ENCODE measurements at places on chromosomes 3 and 15.

DNA sequence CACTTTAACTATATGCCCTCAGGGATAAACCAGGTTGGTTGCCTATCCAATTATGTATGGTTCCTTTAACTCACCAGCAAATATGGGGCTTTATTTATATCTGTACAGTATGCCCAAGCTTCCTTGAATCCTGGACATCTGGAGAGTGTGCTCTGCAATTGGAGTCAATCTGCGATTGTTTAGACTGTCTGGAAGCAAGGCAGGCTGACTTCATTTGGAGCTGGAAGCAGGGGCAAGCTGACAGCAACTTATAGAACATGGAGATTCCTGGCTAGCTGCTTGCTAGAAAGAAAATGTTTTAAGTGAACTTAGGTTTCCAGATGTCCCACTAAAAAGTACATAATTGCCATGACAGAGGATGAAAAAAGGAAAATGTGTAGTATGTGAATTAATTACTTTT is 63.7 kb upstream of the TPRG1 start:
- DNase-seq, result no peak

DNA sequence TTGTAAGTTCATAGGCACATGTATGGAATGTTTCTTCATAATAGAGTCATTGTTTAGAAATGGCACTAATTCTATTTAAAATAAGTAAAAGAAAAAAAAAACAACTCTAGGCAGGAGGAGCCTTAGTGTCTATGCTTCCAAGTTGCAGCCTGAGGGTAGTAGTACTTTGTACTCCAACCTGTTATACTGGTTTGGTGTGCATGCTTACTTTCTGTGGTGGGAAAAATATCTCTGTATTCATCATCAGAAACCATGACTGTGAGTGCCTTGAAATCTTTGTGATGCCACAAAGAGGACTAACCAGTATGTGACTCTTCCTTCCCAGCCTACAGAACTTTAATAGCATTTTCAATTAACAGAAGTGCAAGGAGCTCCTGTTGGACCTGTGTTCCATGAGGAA is 4.4 kb downstream of the NAALADL2 start:
- no peak for DNase-seq

- no peak for DNase-seq
These were observed 355.1 kb downstream of the CLSTN2 start for GRCh38 chr3:140290105-140290504.

GRCh38 chr15:84979651-84980050 is 2.0 kb upstream of the PDE8A start:
- no peak for DNase-seq

DNA sequence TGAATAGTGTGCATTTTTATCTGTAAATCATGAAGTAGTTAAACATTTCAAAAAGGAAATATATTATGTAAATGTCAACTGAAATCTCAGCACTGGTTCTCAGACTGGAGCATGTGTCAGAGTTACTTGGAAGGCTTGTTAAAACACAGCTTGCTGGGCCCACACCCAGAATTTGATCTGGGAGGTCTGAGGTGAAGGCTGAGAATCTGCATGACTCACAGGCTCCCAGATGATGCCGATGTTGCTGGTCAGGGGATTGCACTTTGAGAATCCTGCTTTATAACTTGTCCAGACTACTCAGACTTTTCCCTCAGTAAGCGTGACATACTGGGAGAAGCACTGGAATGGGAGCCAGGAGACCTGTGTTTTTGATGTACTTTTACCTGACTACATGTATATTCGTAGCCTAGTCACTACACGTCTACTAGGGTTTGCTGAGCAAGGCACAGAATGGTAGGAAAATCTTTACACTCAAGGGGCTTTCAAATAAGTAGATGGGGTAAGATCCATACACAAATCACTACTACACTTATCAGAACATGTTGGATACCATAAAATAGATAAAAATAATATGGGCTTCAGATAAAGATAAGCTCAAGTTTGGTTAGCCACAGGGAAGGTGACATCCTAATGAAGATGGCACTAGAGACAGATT is 77.1 kb upstream of the MEX3B start:
- DNase-seq, result no peak

DNA sequence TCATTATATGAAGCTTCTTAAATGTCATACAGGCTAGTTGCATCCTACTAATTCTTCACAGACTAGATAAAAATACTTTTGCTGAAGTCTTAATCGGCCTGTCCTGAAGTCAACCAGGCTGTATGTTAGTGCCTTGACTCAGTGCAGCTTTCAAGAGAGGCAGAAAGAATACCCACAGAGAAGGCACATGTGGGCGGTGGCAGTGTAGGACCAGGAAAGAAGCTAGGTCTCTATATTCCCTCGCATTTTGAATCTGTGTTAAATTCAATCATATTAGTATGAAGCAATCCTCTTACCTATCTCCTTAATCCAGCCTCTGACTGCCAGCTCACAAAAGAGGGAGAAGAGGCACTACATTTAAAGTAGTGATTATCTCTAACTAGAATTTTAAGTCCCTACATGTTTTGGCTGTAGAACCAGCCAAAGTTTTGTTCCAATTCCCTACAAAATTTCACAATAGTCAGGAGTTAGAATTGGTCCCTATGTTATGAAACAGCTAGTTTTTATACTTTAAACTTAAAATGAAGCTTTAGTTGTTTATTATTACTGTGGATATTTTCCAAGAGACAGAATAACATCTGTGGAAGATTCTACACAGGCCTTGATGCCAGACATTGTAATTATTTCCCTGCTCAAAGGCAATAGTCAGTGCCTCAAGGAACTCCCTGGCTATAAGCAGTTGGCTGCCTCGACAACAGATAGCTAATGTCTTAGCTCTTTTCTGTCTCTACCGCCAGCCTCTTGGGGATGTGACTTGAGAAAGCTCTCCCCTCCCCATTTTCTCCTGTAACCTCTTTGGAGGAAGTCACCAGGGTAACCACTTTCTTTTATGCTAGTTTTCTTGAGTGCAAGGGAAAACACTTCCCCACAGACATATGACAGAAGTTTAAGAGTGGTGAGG is 31.9 kb downstream of the CRTC3 start:
- DNase-seq, result no peak

DNA sequence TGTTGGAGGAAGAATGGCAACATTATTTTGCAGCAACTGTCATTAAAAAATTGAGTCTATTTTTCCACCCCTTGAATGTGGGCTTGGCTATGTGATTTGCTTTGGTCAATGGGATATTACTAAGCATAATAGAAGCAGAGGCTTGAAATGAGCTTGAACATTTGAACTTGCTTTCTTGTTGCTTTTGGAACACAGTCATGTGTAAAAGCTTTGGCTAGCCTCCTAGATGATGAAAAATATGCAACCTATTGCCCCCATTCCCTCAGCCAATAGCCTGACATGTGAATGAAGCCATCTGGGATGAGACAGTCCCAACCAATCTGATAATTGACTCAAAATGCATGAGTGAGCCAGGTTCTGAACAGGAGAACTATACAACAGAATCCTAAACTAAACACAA is 78.4 kb downstream of the PLSCR2 start:
- no peak for DNase-seq

Data from GM06990 (cell line).